Naive thymus-derived CD4-positive, alpha-beta T cell (primary cell): ENCODE measurements at places on chromosomes 12 and 14. TPM values are rescaled to one million over a fixed set of nuclear protein-coding genes. Genes with fewer than 3 reads are reported as not detected.

CLMN gene
- polyA plus RNA-seq: 0.56 TPM

OSBPL8 gene
- polyA plus RNA-seq: 157 TPM

GRCh38 chr12:3002646-3003045 lies 43.4 kb downstream of the TEAD4 start:
- no peak for DNase-seq

DNA sequence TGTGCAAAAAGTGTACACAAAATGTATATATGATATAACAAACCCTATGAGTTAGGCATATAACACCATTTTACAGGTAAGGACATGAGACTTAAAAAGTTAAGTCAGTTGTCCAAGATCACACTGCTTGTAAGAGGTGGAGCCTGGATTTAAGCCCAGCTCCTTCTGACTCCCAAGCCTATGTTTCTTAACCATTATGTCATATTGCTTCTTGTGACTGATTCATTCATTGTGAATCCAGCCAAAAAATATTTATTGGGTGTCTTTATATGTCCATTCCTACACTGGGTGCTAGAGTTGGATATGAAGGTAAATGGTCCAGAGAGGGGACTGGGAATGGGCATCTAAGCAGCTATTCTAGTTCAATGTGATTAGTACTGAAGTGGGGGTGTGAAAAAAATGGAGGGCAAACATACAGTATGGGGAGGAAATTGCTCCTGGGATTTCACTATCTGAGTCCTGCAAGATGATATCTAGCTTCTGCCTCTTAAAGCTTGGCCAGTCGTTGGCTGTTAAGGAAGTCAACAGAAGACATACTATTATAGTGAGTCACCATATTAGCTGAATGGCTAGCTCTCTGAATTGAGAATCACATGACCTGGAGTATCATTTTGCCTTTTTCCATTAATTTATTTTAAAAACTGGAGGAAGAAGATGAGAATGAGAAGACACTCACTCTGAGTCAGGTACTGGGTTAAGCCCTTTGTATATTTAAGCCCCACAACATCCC lies 28.8 kb downstream of the PAX9 start:
- no peak for DNase-seq

- no peak for DNase-seq
Measured at GRCh38 chr12:124390442-124391097, 95.7 kb downstream of the RFLNA start.

DNA sequence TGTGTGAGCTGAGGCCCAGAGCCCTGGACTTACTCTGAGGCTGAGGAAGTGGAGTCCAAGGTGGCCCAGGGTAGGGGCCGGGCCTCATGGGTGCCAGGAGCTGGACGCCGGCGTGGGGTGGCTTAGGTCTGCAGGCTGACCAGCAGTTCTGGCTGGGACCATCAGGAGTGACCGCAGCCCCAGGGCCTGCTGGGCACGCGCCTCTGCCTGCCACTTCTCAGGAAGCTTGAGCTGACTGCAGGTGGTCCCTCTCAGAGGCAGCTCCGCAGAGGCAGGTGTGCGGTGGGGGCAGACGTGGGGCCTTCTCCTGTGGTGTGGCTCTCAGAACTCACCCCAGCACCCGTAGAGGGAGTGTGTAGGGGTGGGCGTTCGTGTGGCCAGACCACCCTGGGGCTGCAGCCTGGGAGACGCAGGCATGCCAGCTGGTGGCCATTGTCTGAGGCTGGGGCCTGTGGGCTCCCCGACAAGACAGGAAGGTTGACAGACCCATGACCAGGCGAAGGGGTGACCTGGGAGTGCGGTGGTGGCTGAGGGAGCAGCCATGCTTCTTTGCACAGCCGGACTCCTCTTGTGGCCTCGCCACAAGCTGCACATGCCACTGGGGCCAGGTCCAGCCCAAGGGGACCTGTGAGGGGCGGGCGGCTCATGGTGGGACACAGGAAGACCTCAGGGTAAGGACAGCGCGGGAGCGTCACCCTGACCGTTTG lies 40.0 kb upstream of the TEX22 start:
- no peak for DNase-seq
